ENCODE measurements at places on chromosomes 11 and 22. TPM values are rescaled to one million over a fixed set of nuclear protein-coding genes. Genes with fewer than 3 reads are reported as not detected.

TMEM151A gene
- total RNA-seq = not detected

DNA sequence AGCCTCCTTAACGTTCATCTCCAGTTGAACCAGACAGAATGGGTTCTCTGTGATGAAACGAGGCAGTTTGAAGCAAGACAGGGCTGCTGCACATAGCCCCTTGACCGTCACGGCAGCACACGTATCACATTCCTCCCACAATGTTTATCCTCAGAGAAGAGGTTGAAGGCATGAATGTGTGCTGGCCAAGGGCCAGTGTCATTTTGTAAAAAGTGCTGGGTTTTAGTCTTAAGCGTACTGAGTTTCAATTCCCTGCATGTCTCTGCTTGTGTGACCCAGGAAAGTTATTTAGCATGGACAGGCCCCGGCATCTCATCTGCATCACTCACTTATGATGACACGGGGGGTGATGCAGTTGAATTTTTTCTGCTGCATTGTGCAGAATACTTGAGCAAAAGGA is 31.6 kb downstream of the TTC12 start:
- peaks cover 2% of the 10 kb centered on the region for H3K36me3 ChIP-seq
- H3K27ac ChIP-seq = no peak overlapping the region
- H3K4me3 ChIP-seq = no peak overlapping the region

DNA sequence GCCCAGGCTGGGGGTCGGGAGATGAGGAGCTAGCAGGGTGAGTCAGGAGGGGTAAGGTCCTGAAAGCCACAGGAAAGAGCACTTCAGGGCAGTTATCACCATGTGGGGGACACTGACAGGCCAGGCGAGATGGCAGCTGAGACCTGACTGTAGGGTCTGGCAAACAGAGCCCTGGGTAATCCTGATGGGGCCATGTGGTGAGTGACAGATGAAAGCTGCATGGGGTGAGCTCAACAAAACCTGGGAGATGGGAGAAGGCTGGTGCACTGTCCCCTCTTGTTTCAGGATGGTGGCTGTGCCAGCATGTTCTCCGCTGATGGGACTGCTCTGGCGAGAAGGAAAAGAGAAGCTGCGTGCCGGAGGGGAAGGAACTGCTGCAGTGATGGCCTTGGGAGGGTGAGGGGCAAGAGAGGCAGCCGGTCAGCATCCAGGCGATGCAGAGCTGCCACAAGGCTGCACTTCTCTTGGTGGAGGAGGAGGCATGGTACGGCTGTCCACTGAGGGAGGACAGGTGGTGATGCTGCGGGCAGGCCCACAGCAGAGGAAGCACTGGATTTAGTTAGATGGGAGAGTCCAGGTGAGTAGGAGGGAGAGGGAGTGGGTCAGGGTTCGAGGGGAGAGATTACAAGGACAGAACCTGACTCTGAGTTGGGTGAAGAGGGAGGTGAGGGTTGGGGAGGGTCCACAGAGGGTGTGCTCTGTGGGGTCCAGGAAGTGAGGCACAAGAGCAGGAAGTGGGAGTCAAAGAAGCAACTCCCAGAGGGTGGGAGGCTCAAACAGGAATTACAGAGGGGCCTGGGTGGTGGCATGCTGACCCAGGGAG is 3.8 kb downstream of the TOP3B start:
- peaks cover 9% of the 10 kb centered on the region for H3K36me3 ChIP-seq
- DNase-seq = no peak
- peaks cover 13% of the 10 kb centered on the region for H3K4me1 ChIP-seq
- H3K27me3 ChIP-seq = no peaks in the 10 kb centered on the region
- no peak overlapping the region for H3K4me3 ChIP-seq

RPUSD4 gene
- total RNA-seq = 48.6 TPM

SLC22A8 gene
- not detected for total RNA-seq

DNA sequence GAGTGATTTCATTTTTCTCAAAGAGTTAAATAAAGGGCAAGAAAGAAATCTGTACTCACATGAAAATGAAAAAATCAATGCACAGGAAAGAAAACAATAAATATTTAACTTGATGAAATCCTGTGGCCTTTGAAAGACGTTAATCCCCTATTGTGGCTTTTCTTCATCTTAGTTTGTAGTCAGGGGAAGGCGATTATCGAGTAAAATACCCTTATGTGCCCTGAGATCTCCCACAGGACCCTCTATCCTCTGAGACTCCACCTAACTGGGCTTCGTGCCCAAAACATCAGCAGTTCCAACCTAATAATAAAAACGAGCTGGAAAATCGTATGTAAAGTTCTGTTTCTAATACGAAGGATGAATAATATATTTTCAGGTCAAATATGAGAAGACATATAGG is 208.2 kb upstream of the ZC3H12C start:
- H3K27me3 ChIP-seq = no peaks in the 10 kb centered on the region
- DNase-seq = no peak
- H3K4me1 ChIP-seq = no peaks in the 10 kb centered on the region

GRCh38 chr11:2700415-2701211 is 819 bp upstream of the KCNQ1OT1 start:
- DNase-seq = peak; percentile 81
- peak overlapping the region; percentile 89 for H3K4me3 ChIP-seq
- H3K27ac ChIP-seq = peak overlapping the region; percentile 70
- H3K36me3 ChIP-seq = peaks cover 5% of the 10 kb centered on the region
- peaks cover 3% of the 10 kb centered on the region for H3K27me3 ChIP-seq

DNA sequence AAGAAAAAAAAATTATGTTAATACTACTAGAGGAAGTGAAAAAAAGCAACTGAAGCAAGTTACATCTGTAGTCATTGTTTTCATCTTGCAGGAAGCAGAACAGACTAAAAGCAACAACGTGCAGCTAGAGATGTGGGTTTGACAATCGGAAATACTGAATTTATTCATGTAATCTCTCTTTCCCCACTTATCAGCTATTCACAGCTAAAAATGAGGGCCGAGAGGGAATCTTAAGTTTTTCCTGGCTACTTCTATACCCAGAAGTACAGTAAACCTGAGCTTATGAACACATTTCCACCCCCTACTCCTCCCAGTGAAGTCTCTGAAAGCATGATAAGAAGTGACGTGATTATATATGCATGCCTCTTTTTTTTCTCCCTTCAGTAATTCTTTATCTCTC is 116.5 kb downstream of the SPON1 start:
- H3K27ac ChIP-seq = no peak overlapping the region
- peaks cover 18% of the 10 kb centered on the region for H3K27me3 ChIP-seq
- no peak for DNase-seq
- H3K4me3 ChIP-seq = peak overlapping the region; percentile 28
- no peaks in the 10 kb centered on the region for H3K36me3 ChIP-seq

- H3K4me3 ChIP-seq = no peak overlapping the region
- no peaks in the 10 kb centered on the region for H3K4me1 ChIP-seq
Measured at GRCh38 chr11:16406226-16406625, 49.9 kb upstream of the SOX6 start.

GRCh38 chr11:133238495-133238894 is 293.8 kb downstream of the OPCML start:
- H3K27ac ChIP-seq = no peak overlapping the region
- no peak for DNase-seq
- H3K4me1 ChIP-seq = no peaks in the 10 kb centered on the region
- H3K36me3 ChIP-seq = no peaks in the 10 kb centered on the region

PLEKHA7 gene
- 20.7 TPM for total RNA-seq

DNA sequence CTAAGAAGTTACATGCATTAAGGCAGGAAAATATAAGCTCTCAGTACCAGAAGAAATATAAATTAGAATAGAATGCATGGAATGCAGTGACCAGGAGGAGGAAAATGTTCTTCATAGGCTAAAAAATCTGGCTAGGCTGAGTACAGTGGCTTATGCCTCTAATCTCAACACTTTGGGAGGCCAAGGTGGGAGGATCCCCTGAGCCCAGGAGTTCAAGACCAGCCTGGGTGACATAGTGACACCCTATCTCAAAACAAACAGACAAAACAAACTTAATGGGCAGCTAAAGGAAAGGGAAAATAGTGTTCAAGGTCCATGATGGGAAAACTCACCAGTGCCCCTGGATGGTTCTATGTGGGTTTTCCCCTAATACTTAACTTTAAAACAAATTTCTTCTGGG is 78.3 kb upstream of the RASSF10 start:
- H3K36me3 ChIP-seq = no peaks in the 10 kb centered on the region
- H3K27ac ChIP-seq = no peak overlapping the region
- no peaks in the 10 kb centered on the region for H3K4me1 ChIP-seq
- H3K4me3 ChIP-seq = no peak overlapping the region
- DNase-seq = no peak
- H3K27me3 ChIP-seq = peaks cover 7% of the 10 kb centered on the region

- H3K36me3 ChIP-seq = peaks cover 11% of the 10 kb centered on the region
- peak overlapping the region; percentile 88 for H3K27ac ChIP-seq
- peaks cover 41% of the 10 kb centered on the region for H3K4me1 ChIP-seq
- DNase-seq = peak; percentile 78
- peak overlapping the region; percentile 92 for H3K4me3 ChIP-seq
- no peaks in the 10 kb centered on the region for H3K27me3 ChIP-seq
Measured at GRCh38 chr11:77411137-77411707, 62.7 kb downstream of the PAK1 start.

GRCh38 chr22:26679003-26679629 is 21.7 kb downstream of the MIAT start:
- DNase-seq = peak; percentile 92
- H3K36me3 ChIP-seq = peaks cover 42% of the 10 kb centered on the region
- H3K4me3 ChIP-seq = no peak overlapping the region
- no peaks in the 10 kb centered on the region for H3K27me3 ChIP-seq
- H3K27ac ChIP-seq = no peak overlapping the region
- H3K4me1 ChIP-seq = peaks cover 35% of the 10 kb centered on the region

GRCh38 chr22:20781272-20781990 is 7.5 kb downstream of the SERPIND1 start:
- H3K27ac ChIP-seq = peak overlapping the region; percentile 60
- DNase-seq = no peak
- H3K4me1 ChIP-seq = peaks cover 14% of the 10 kb centered on the region
- peaks cover 7% of the 10 kb centered on the region for H3K36me3 ChIP-seq

- H3K27me3 ChIP-seq = peaks cover 11% of the 10 kb centered on the region
- peak overlapping the region; percentile 32 for H3K4me3 ChIP-seq
- DNase-seq = peak; percentile 79
- H3K4me1 ChIP-seq = peaks cover 55% of the 10 kb centered on the region
- H3K36me3 ChIP-seq = peaks cover 13% of the 10 kb centered on the region
- peak overlapping the region; percentile 64 for H3K27ac ChIP-seq
Measured at GRCh38 chr11:78420796-78421209, 3.2 kb upstream of the GAB2 start.

GRCh38 chr11:117554601-117555333 is 227.1 kb downstream of the CEP164 start:
- peaks cover 4% of the 10 kb centered on the region for H3K27me3 ChIP-seq
- H3K27ac ChIP-seq = no peak overlapping the region
- H3K4me3 ChIP-seq = no peak overlapping the region
- no peaks in the 10 kb centered on the region for H3K36me3 ChIP-seq

DNA sequence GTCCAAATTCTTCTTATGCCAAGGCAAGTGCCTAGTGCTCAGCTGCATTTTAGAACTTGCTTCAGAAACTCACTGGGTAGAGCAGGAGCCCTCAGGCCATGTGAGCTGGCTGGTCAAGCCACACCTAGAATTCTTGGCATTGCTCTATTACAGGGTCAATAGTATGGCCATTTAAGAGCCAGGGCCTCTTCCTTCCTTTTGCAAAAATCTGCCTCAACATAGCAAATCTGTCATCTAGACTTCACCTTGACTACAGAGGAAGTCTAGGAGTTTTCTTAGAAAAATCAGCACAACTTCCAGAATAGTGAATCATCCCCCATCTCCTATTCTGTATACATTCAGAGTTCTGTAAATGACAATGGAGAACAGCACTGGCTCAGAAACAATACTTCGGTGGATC is 112.0 kb upstream of the TTC12 start:
- H3K4me3 ChIP-seq = no peak overlapping the region
- no peak for DNase-seq
- H3K27ac ChIP-seq = no peak overlapping the region
- H3K36me3 ChIP-seq = no peaks in the 10 kb centered on the region
- peaks cover 7% of the 10 kb centered on the region for H3K27me3 ChIP-seq

ABTB2 gene
- total RNA-seq = 14.1 TPM

DNA sequence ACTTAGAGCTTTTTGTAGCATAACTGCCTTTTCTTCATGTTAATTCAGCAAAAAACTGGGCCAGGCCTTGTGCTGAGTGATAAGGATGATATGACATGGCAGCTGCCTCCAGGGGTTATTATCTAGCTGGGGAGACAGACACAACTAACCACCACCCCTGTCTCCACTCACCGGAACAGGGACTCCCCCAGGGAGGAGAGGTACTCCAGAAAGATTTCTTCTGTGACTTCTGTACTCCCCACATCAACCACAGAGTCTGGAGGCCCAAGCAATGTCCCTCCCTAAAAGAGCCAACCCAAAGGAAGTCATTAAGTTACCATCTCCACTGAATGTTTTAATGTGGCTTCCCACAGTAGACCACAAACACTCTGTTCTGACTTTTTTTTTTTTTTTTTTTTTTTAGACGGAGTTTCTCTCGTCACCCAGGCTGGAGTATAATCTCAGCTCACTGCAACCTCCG is 14.3 kb upstream of the PMM1 start:
- H3K27me3 ChIP-seq = peaks cover 5% of the 10 kb centered on the region
- peak; percentile 89 for DNase-seq
- H3K27ac ChIP-seq = peak overlapping the region; percentile 74
- H3K4me3 ChIP-seq = no peak overlapping the region
- peaks cover 75% of the 10 kb centered on the region for H3K36me3 ChIP-seq
- peaks cover 32% of the 10 kb centered on the region for H3K4me1 ChIP-seq

KLHDC7B gene
- 5.3 TPM for total RNA-seq

DNA sequence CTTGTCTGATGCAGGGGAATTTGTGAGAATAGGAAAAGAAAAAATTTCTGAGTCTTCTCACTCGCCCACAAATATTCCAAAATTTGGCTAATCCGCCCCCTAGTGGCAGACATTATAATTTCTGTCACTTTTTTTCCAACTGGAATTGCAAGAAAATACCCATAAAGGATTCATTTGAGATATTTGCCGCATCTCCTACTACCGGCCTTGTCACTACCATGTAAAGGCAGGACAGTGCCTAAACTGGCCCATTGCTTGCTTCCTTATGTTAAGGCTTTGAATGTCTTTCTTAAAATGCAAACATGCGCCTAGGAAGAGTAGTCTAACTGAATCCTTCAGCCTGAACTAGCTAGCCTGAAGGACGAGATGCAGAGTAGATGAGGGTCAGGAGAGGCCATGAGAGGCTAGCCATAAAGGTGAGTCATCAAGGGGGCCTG is 9.3 kb upstream of the CEP295 start:
- no peak overlapping the region for H3K4me3 ChIP-seq
- H3K27me3 ChIP-seq = peaks cover 22% of the 10 kb centered on the region
- DNase-seq = peak; percentile 80
- no peak overlapping the region for H3K27ac ChIP-seq

DNA sequence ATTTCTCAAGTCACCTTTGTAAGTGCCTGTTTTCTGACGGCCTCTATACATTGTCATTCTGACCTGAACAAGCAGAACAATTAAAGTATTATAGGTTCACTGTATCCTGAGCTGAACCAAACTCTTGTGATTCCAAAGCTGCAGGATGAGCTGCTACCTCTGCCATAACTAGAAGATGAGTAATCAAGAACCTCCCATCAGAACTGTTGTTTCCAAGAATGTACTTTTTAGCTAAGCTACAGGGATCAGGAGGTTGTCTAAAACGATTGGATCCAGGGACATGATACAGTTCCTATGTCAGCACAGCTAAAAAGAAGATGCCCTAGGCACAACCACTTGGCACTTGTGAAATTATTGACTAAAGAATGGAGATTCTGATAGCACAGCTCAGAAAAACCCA is 288.4 kb upstream of the CCDC90B start:
- H3K27me3 ChIP-seq = peaks cover 2% of the 10 kb centered on the region
- no peak overlapping the region for H3K27ac ChIP-seq
- H3K4me1 ChIP-seq = no peaks in the 10 kb centered on the region
- DNase-seq = no peak

C11orf16 gene
- not detected for total RNA-seq
